NCI-H774 (cell line): ENCODE measurements at places on chromosomes 12 and 14.
A peak's percentile ranks its signal among the peaks of the same experiment; 100 is the strongest.

- DNase-seq = no peak
Observed at GRCh38 chr12:110844551-110845338, 2.0 kb upstream of the CCDC63 start.

- no peak for DNase-seq
Observed at GRCh38 chr12:78887444-78887843, 22.9 kb downstream of the SYT1 start.

- peak; percentile 37 for DNase-seq
Observed at GRCh38 chr12:94133964-94134795, 14.2 kb upstream of the PLXNC1 start.

- no peak for DNase-seq
Observed at GRCh38 chr14:99179946-99180345, 92.1 kb downstream of the BCL11B start.

GRCh38 chr12:109743076-109743910 is 29.7 kb downstream of the FAM222A start:
- DNase-seq = no peak

DNA sequence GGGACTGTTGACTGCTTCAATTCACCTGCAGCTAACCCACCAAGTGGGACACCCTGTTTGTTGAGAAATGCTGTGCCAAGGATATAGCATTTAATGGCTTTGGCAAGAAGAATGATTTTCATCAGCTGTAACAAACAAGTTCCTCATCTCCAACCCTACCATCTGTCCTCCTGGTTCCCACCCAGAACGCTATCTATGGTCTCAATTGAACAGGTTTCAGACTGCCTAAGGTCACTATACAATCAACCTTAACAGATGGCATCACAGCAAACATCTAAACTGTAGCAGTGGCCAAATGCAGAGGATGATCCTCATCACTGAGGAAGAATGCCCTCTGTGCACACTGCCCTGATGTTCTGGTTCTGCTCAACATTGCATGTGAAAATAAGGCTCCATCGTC is 546.2 kb upstream of the FOXG1 start:
- no peak for DNase-seq

GRCh38 chr14:63438065-63438757 is 105.0 kb downstream of the PPP2R5E start:
- DNase-seq = no peak

DNA sequence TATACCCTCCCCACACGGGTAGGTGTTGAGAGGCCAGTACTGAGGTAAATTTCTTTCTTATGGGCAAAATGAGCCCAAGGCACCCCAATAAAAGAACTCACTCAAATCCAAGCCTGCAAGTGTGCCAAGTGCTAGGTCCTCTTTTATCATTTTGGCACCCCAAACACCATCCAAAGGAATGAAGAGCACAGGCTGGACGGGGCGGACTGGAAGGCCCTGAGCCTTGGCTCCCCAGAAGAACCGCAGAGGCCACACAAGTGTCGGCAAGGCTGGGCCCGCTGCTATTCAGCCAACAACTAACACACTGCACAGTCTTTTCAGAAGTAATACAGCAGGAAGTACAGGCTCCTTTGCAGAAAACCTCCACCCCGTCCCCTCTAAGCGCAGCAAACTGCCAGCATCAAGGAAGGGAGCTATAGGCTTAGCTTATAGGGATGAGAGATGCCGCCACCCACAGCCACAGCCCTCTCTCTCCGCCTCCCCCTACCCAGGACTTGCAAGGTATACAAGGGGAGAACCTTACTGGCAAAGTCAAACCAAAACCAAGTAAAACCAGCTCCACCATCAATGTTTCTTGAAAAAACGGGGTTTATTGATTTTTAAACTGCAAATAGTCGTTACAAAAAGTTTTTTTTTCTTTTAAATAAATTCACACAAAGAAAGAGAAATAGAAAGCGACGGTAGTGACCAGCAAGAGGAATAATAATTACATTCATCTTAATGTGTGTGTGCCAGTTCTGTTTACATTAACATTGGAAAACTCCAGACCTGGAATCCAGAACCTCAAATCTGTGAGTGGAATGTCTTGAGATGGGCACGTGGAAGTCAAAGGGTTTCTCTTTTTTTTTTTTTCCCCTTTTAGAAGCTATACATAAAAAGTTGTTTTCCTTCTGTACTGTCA is 5.5 kb downstream of the ZFP36L1 start:
- no peak for DNase-seq

DNA sequence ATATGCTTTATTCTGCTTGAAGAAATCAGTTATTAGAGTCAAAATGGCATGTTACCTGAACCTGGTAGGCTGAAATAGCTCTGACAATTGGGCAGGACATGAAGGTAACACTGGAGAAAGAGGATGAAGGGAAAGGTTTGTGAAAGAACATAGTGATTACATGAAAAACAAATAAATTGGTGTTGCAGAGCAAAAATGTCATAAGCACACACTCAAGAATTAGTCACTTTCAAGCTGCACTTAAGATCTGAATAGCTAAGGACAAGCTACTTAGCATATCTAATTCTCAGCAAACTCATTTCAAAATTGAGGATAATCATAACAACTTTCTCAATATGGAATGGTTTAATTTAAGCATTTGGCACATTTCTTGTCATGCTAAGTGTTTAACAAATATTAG is 1398.0 kb upstream of the FLRT2 start:
- no peak for DNase-seq

- no peak for DNase-seq
Observed at GRCh38 chr12:34287986-34288962, 266.0 kb downstream of the ALG10 start.

GRCh38 chr12:389142-390096 is at the start of gene KDM5A:
KDM5A (minus strand) TSS chr12:389320; CDS start chr12:389091, 229 bp downstream.
- DNase-seq = no peak

DNA sequence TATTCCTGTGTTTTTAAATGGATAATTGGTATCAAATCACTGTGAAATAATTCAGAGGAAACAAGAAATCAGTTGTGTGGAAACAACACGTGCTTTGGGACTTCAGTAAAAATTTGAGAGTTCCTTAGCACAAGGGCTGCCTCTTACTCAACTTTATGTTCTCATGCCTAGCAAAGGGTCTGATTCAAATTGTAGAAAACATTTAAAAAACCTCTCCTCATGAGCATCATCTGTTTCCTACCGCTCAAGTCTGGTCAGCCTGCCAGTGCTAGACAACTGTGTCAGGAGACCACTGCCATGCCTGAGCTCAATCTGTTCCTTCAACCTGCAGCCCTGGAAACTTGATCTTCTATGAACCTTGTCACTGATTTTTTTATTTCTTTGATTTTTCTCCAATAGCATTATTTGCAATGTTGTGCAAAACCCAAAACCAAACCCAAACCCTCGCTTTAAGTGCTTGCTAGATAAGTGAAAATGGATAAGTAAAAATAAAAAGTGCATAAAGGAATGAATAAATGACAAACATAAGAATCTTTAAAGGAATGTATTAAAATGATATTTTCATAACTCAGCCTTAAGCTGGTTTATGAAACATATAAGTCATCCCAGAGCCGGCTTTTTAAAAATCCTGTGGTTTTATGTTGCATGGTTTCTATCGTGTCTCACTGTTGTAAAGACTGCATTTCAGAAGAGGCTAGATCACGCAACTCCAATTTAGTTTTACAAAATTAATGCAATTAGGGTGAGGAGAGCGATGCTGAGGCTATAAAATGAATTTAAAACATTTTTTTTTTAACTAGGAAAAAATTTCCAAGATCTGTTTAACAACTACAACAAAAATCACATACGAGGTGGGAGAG is 361.2 kb upstream of the PDE3A start:
- no peak for DNase-seq

DNA sequence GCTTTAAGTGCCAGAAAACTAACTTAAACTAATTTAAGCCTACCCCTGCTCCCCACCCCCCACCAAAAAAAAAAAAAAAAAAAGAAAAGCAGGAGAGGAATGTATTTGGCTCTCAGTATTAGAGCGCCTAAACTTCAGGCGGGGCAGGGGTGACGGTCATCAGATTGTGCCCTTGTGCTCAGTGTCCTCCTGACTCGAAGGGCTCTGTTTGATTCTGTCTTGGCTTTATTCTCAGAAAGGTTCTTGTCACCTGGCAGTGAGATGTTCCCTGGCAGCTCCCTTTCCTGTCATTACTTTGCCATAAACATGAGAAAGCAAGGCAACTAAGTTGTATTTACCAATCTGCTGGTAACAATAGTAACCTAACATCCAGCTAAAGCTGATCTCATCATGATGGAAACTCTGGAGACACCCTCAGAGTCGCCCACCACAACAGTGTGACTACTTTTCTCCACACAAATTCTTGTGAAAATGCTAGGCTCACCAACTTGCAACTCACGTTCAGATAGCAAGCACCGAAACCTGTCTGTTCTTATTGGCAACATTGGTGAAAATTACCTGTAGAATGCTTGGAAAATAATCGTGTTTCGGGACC is 39.0 kb upstream of the WNK1 start:
- DNase-seq = no peak

GRCh38 chr12:2689393-2689792 is 105.4 kb upstream of the FKBP4 start:
- DNase-seq = no peak

DNA sequence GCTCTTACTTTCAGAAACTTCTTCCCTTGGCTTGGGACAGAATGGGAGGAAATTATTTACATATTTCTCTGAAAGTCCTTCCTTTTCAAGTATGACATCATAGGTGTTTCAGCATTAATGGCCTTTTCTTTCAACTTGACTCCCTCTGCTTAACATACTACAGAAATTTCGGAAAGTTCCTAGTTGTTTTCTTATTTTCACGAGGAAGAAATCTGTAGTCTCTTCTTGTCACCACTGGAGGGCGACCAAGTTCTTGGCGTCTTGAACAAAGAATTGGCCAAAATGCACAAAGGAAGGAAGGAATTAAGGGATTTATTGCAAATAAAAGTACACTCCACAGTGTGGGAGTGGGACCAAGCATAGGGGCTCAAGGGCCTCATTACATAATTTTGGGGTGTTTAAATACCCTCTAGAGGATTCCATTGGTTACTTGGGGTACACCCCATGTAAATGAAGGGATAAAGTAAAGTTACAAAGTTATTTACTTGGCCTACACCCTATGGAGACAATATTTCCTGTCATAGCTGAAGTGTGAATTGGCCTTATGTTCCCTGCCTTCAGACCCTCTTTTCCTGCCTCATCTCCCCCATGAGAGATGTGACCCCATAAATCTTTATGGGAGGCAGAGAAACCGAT is 70.4 kb downstream of the RPL10L start:
- no peak for DNase-seq
